ENCODE measurements at places on chromosomes 4 and X. TPM values are rescaled to one million over a fixed set of nuclear protein-coding genes. Genes with fewer than 3 reads are reported as not detected.

- H3K36me3 ChIP-seq, result peaks cover 36% of the 10 kb centered on the region
- no peak for DNase-seq
- H3K27me3 ChIP-seq, result no peaks in the 10 kb centered on the region
- no peak overlapping the region for H3K27ac ChIP-seq
Measured at GRCh38 chrX:129784371-129784770, 4.6 kb downstream of the SASH3 start.

- no peak within 1 kb of the TSS for H3K27ac ChIP-seq
- no peak within 1 kb of the TSS for H3K4me3 ChIP-seq
- no peaks in the 10 kb centered on the region for H3K4me1 ChIP-seq
- H3K36me3 ChIP-seq, result no peaks in the 10 kb centered on the region
Measured at GRCh38 chrX:152897222-152898131, at the start of gene ZNF185. ZNF185 (plus strand) TSS chrX:152898067; CDS start chrX:152914490, 16,423 bp downstream.

DNA sequence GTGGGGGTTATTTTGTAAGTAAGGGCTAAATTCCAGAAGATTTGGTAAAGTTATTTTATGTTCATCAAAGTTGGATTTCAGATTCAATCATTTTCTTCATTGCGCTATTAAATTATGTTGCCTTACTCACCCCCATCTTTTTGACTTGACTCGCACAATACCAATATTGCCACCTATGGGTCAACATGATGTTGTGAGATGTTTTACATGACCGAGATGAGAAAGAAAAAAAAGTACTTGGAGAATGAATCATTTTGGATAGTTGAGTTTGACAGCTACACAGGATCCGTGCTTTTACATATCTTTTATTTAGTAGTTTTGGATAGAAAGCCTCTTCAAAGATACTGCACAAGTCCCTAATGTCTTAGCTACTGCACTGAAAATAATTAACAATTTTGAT is 224.2 kb upstream of the EMCN start:
- DNase-seq, result no peak
- no peaks in the 10 kb centered on the region for H3K36me3 ChIP-seq
- H3K27me3 ChIP-seq, result no peaks in the 10 kb centered on the region
- no peaks in the 10 kb centered on the region for H3K4me1 ChIP-seq

- H3K4me3 ChIP-seq, result no peak overlapping the region
- no peaks in the 10 kb centered on the region for H3K4me1 ChIP-seq
- H3K27ac ChIP-seq, result no peak overlapping the region
- no peaks in the 10 kb centered on the region for H3K36me3 ChIP-seq
- no peaks in the 10 kb centered on the region for H3K27me3 ChIP-seq
Measured at GRCh38 chr4:102116121-102116520, 229.2 kb downstream of the SLC39A8 start.

- no peaks in the 10 kb centered on the region for H3K36me3 ChIP-seq
- H3K27me3 ChIP-seq, result no peaks in the 10 kb centered on the region
- H3K4me1 ChIP-seq, result no peaks in the 10 kb centered on the region
- no peak overlapping the region for H3K27ac ChIP-seq
- no peak overlapping the region for H3K4me3 ChIP-seq
Measured at GRCh38 chr4:180788729-180789128, 1454.5 kb upstream of the TENM3 start.

Gene MAGEA3
- 0.05 TPM for polyA plus RNA-seq

Gene CNOT6L
- 28.4 TPM for polyA plus RNA-seq
